Activated CD4-positive, alpha-beta T cell treated with anti-CD3 and anti-CD28 coated beads for 1 hour (primary cell): ENCODE measurements at places on chromosomes 4 and X.

GRCh38 chr4:74536557-74536956 lies 91.6 kb downstream of the AREG start:
- DNase-seq = no peak

DNA sequence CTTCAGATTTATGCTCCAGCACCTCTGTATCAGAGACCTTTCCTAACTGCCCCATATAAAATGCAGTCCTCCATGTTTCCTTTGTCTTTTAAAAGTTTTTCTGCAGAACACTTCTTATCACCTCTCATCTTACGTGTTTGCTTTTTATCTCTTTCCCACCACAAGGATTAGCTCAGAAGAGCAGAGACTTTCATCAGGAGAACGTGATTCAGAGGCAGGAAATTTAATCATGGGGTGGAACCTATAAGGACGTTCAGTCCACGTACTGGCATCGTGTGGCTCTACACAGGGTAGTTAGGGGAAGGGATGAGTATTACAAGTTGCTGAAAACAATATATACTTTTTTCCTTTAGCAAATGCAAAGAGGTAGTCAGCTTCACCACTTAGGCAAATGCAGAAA lies 98.7 kb downstream of the SORBS2 start:
- DNase-seq = no peak

DNA sequence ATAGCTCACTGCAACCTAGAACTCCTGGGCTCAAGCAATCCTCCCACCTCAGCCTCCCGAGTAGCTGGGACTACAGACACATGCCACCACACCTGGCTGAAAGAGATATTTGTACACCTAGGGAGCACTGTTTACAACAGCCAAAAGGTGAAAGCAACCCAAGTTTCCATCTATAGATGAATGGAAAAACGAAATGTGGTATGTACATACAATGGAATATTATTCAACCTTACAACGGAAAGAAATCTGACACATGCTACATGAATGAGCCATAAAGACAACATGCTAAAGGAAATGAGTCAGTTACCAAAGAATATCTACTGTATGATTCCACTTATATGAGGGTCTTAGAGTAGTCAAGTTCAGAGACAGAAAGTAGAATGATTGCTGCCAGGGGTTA lies 52.2 kb downstream of the ABCG2 start:
- DNase-seq = no peak

DNA sequence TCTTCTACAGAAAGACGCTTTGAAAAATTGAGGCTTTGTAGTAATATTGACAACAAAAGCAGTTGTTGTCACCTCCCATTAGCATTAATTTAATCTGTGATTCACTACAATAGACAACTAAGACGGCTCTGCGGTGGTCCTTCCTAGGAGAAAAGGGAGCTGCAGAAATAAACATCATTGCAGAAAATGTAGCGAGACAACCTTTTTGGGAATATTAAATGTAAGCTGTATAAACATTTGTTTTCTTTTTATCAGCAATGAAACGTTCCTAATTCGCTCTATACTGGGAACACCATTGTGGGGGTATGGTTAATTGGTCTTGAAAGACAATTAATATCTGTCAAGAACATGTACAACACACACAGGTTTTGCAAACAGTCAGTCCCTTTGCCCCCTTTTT lies 583.3 kb upstream of the TENM3 start:
- no peak for DNase-seq

GRCh38 chr4:118351851-118352827 lies 664 bp downstream of the PRSS12 start:
- DNase-seq = no peak

GRCh38 chrX:139795196-139795595 lies 87.2 kb upstream of the MCF2 start:
- DNase-seq = no peak

DNA sequence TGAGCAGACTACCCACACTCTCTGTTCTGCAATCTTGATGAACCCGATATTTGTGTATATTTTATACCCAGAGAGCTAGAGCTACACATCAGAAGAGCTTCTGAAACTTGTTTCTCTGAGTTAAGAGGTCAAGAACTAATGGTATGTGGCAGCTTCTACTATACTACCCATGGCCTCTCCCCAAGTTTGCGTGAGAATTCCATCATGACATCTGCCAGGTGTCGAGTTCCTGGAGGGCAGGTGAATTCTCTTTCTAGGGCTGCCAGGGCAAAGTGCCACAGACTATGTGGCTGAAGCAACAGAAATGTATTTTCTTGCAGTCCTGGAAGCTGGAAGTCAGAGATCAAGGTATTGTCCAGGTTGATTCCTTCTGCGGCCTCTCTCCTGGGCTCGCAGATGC lies 4.4 kb downstream of the SORCS2 start:
- DNase-seq = no peak

- no peak for DNase-seq
Observed at GRCh38 chr4:153781717-153782416, 7.0 kb downstream of the SFRP2 start.

GRCh38 chr4:83083925-83084475 lies 30.5 kb downstream of the PLAC8 start:
- DNase-seq = peak; percentile 40

GRCh38 chr4:90883519-90883918 lies 756.3 kb downstream of the CCSER1 start:
- DNase-seq = no peak
